ENCODE measurements at places on chromosomes 11 and 22.

DNA sequence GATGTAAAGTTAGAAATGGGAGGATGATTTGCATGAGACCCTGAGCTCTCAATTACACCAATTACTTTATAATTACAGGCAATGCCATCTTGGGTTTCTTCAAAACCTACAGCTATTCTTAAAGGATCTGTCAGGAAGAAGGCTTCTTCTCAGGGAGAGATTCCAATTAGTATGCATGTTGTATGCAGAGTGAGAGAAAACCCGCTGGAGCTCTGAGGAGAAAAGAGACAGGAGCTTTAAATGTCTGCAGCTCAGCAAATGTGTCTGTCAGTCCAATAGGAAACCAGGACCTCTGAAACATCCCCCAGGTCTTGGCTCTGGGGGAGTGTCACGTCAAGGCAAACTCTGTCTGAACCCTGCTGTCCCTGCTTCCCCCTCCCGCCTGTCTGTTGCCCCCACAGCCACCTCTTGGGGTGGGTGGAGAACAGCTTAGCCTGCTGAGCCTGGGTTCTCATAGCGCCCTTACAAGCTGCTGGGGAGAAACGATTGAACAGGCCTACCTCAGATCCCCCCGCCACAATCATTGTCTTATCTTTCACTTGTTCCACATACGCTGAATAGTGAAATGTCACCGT, 140.2 kb downstream of the SPATA19 start:
- no peak for DNase-seq

- DNase-seq = no peak
Observed at GRCh38 chr11:35282221-35282882, 137.0 kb downstream of the SLC1A2 start.

GRCh38 chr11:96205460-96205809, 137.6 kb downstream of the MAML2 start:
- no peak for DNase-seq

GRCh38 chr11:83122766-83123165, 34.2 kb upstream of the PCF11 start:
- DNase-seq = no peak

DNA sequence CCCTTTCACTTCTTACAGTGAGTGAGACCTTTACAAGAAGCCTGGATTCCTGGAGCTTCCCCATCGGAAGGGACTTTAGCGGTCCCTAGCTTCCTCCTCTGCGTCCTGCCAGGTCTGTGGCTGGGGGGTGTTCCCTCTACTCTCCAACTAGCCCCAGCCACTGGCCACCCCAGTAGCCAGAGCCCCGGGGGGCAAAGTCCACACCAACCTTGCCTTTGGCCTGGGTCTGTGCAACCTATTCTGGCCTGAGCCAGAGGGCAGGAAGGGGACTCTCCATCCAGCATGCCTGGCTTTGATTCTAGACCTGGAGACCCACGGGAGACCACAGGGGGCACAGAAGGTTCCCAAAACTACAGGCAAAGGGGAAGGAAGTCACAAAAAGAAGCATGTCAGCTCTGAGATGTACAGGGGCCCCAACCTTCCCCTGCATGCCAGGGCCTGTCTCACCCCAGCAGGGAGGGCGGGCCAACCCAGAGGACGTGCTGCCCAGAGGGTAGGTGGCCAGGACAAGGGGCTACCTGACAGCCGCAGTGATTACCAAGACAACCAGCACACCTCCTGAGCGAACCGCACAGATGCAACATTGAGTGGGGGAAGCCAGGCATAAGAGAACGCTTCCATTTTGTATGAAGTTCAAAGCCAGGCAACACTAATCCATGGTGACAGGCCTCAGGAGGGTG, 52.4 kb downstream of the DSCAML1 start:
- no peak for DNase-seq

- DNase-seq = no peak
Observed at GRCh38 chr22:47517062-47517461, 754.6 kb downstream of the TBC1D22A start.
